AG04450 (cell line): ENCODE measurements at places on chromosomes 11 and 22.

DNA sequence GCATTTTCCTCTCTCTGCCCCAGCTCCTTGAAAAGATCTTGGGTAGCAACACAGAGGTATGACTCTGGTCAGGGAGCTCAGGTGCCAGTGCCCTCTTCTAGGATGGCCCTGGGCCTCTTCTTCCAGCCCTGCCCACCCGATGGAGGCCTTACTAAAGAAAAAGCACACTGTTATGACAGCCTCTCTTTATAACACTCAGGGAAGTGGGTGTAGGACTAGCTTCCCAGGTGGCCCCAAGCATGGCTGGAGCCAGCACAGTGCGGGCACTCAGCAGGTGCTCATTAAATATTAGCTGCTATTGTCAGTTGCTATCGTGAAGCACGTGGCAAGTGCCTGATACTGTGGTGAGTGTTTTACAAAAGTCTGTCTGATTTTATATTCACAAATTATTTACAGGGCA, 127.2 kb upstream of the B3GAT1 start:
- DNase-seq = no peak

DNA sequence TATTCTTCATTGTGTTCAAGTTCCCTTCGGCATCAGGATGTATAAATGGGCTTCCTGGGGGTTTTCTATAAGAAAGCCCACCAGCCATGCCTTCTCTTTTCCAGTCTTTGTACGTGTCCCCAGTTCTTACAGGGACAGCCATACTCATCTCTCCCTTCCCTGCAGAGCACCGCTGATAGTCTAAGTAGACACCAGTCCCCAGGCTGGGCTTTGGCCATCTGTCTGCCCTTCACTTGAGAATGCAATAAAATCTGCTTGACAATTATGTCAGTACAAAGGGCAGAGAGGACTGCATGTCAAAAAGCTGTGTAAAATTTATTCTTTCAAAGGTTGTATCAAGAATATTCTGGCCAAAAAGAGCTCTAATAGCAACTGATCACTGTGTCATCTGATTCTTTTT, 27.3 kb downstream of the NTM start:
- DNase-seq = no peak

DNA sequence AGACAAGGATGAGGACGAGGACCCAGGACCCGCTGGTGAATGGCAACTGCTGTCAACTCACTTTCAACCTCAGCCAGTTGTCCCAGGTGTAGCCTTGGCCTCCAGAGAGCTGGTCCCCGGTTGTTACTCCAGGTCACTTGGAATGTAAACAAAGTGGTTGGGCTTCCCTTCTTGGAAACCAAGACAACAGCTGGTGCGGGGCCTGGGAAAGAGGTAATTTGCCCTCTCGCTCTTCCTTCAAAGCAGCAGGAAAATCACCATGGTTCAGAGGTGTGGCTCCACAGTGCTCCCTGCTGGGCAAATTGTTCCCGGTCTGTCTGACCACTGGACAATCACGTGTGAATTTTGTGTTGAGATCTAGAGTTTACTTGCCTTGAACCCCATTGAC, 15.0 kb downstream of the SLC1A2 start:
- DNase-seq = no peak

GRCh38 chr11:103842795-103843194, 193.6 kb upstream of the DDI1 start:
- peak; percentile 72 for DNase-seq

DNA sequence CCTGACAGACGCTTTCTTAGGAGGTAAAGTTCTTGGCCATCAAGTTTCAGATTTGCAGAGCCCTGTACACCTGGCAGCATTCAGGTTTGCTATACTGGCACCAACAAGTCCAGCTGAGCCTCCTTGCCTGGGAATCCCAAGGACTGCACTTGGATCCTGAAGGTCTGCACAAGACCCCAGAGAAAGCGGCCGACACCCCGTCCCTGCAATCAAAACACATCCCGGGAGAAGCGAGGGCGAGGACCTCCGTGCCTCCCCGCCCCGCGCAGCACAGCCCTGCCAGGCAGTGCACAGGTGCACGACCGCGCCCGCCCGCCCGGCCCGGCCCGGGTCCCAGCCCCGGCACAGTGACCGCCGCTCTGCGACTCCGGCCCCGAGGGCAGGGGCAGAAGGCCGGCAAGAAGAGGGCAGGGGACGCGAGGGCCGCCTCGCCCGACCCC, 559 bp downstream of the MRTFA start:
- no peak for DNase-seq
